ENCODE measurements at places on chromosomes 3 and 15. TPM values are rescaled to one million over a fixed set of nuclear protein-coding genes. Genes with fewer than 3 reads are reported as not detected.

GRCh38 chr3:133874344-133874743 is 21.3 kb downstream of the RAB6B start:
- DNase-seq: no peak

GRCh38 chr3:149198611-149199010 is 23.0 kb downstream of the CP start:
- DNase-seq: no peak

- no peak for DNase-seq
Observed at GRCh38 chr3:141489203-141489602, 2.4 kb downstream of the RASA2 start.

- no peak for DNase-seq
Observed at GRCh38 chr3:121992601-121993560, 29.2 kb downstream of the ILDR1 start.

- no peak for DNase-seq
Observed at GRCh38 chr3:114660124-114660523, 366.3 kb downstream of the TIGIT start.

GRCh38 chr3:59056706-59057105 is 6.9 kb upstream of the CFAP20DC start:
- DNase-seq: no peak

DNA sequence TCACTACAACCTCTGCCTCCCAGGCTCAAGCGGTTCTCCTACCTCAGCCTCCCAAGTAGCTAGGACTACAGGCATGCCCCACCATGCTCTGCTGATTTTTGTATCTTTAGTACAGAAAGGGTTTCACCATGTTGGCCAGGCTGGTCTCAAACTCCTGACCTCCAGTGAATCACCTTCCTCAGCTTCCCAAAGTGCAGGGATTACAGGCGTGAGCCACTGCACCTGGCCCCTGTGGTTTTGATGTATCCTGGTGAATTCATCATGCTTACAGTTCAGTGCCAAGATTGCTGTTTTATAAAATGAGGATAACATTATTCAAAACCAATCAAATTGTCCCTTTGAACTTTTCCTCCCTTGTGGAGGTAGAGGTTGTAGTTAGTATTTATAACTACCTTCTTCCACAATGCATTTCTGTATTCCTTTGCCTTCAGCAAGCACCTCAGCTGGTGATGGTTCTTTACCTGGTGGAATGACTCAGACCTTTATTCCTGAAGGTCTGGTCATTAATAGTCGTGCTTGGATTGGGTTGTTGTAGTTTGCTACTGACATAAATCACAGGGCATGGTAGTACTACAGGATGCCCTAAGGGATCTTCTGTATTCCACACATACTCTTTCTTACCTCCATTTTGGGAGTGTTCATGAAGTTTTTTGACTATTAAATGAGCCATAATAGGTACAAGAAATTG is 76.9 kb downstream of the UBP1 start:
- DNase-seq: no peak

GRCh38 chr15:75749820-75750219 is 37.2 kb upstream of the CSPG4 start:
- DNase-seq: no peak

GRCh38 chr15:49720261-49720660 is 99.4 kb downstream of the DTWD1 start:
- no peak for DNase-seq

- DNase-seq: no peak
Observed at GRCh38 chr15:29854413-29854812, 32.1 kb upstream of the TJP1 start.

- DNase-seq: no peak
Observed at GRCh38 chr3:16599694-16600093, 5.5 kb downstream of the DAZL start.

- no peak for DNase-seq
Observed at GRCh38 chr15:58558777-58559176, 127.0 kb downstream of the LIPC start.

Gene DTX3L
- total RNA-seq: 22.8 TPM

Gene GOLGA6B
- total RNA-seq: not detected

Gene GABRA5
- 0.43 TPM for total RNA-seq

Gene FMN1
- 2.7 TPM for total RNA-seq
